ELF-1 (cell line): ENCODE measurements at places on chromosomes 7 and 10.

DNA sequence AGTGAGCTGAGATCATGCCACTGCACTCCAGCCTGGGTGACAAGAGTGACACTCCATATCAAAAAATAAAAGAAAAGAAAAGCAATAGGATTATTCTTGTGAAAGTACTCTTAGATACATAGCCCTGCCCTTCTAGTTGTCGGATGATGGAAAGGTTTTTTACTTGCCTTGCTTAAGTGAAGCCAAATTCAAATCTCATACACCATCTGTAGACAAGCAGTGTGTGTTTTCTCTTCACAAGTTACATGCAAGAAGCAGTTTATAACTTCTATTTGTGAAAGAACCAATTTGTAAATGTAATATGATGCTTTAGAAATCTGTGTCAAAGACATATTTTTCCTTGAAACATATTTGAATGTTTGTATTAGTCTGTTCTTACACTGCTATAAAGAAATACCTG, 15.8 kb upstream of the MPP7 start:
- no peak for DNase-seq

DNA sequence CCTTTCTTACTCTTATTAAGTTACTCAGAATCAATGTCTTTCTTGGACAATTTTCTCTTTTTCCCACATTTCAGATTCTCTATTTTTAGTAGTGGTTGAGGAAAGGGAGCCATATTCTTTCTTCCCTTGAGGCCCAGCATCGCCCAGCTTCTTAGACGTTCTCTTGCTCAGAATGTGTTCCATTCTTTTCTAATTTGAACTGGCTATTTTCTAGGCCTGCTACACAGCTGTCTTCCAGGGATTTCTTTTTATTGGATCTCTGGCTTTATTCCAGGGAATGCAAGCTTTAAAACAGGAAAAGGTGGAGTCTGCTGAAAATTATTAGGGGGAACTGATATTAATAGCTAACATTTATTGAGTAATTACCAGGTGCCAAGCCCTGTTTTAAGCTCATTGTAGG, 58.3 kb downstream of the WIPF3 start:
- DNase-seq: no peak

DNA sequence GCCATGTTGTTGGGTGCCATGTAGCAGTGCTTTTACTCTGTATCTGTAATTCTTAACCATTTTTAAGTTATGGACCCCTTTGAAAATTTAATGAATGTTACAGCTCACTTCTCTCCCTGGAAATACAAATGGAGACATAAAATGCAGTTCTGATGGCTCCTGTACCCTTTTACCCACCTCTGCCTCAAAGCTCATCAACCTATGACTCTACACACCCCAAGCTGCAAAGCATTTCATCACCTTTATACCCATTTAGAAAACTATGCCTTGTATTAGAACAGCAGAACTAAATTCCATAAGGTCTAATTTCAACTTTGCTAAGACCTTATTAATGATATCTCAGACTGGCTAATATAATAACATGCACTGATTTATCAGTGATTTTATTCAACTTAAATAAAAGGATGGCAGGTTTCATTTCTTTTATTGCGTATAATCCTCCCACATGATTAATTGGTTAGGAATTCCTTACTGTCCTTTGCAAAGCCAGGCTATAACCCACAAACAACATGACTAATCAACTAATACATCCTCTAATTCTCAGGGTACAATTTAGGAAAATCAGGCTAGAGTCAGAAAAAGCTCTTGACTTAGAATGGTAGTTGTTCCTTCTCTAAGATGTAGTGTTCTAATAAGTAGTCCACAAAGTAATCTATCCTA, 68.1 kb downstream of the CPEB3 start:
- no peak for DNase-seq

DNA sequence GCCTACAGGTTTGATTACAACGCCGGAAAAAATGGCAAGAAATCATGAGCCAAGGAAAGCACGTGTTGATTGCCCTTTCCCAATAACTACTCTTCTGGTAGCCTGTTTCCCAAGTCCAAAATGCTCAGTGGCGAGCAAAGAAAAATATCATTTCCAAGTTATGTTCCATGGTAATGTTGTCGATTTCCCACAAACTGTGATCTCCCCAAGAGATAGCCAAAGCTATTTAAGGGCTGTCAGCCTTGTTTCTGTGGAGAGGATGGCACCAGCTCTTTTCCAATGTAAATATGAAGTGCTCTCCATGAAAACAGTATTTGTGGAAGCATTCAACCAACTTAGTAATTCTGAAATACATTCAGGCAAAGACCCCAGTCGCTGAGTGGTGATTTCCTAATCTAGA, 232.5 kb upstream of the AOAH start:
- DNase-seq: no peak

DNA sequence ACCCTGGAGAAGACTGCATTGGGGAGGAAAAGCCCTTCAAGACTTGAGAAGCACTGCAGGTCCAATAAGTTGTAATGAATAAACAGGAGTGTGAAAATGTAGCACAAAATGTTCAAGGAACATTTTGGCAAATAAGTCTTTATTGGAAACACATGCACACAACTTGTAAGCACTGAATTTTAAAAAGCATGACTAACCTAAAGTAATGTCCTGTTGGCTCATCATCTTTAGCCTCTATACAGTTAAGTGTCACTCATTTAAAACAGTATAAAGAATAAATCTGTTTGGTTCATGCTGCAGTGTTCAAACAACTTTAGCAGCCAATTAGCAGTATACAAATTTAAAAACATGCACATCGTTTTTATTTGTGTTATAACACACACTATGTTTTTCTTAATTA, 108.6 kb downstream of the CDK6 start:
- DNase-seq: no peak

- DNase-seq: no peak
These were observed 3.5 kb downstream of the CRHR2 start for GRCh38 chr7:30678805-30679204.
